Cardiac atrium fibroblast (primary cell): ENCODE measurements at places on chromosomes 5 and 9. TPM values are rescaled to one million over a fixed set of nuclear protein-coding genes. Genes with fewer than 3 reads are reported as not detected.

The FREM1 gene
- total RNA-seq = under 0.01 and 0.16 TPM in 2 replicates

The STPG3 gene
- not detected in 2 replicates for total RNA-seq

The OBP2B gene
- total RNA-seq = not detected in 2 replicates

The FCN2 gene
- total RNA-seq = not detected in 2 replicates

The MSMP gene
- 2.0 TPM in 1 of 2 replicates, not detected in the other for total RNA-seq

The FAM221B gene
- total RNA-seq = not detected in 2 replicates

The NMUR2 gene
- not detected in 2 replicates for total RNA-seq

The FBLL1 gene
- 0.32 and 3.8 TPM in 2 replicates for total RNA-seq

The CD274 gene
- total RNA-seq = 2.9 and 5.1 TPM in 2 replicates

The IFNB1 gene
- total RNA-seq = not detected in 2 replicates

The PCDHGB7 gene
- 7.8 and 14.4 TPM in 2 replicates for total RNA-seq

The LHX3 gene
- not detected in 2 replicates for total RNA-seq

The CCDC152 gene
- 2.2 and 2.3 TPM in 2 replicates for total RNA-seq

The NRG2 gene
- 0.32 TPM in 1 of 2 replicates, not detected in the other for total RNA-seq

The EPB41L4B gene
- 0.90 and 1.8 TPM in 2 replicates for total RNA-seq

The SPARC gene
- total RNA-seq = 3,183 and 3,236 TPM in 2 replicates

The AMBP gene
- not detected in 2 replicates for total RNA-seq

The MGAT1 gene
- 153 and 173 TPM in 2 replicates for total RNA-seq

The KIF4B gene
- not detected in 2 replicates for total RNA-seq

The FBN2 gene
- total RNA-seq = 61.7 and 72.1 TPM in 2 replicates
